ENCODE measurements at places on chromosomes 3 and 15.

DNA sequence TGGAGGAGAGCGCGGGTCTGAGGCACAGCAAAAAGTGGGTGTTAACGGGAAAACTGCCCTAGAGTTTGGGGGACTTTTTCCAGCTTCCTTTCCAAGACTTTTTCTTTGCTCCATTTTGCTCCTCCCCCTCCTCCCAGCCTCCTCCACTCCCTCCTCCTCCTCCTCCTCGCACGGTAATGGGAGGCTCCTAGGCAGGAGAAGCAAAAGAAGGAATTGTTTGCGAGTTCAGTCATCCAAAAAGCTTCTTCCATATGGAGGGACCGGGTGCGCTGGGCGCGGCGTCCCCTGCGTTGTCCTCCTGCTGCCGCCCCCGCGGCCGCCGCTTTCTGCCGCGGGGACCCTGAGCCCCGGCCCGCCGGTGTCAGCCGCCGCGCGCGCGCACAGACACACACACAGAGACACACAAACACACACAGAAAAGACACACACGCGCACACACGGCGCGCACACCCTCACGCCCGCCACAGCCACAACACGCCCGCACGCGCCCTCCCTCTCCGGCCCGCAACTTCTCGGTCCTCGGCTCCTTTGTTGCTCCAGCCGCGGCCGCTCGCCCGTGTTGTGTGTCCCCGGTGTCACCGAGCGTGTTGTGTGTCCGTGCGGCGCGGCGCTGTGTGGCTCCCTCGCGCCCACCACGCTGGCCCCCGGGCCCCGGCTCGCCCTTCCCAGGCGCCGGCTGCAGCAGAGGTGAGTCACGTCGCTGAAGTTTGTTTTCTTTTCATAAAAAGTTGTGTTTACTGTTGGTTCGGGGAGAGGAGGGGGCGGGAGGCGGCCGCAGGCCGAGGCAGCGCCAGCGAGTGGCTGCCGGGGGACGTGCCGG is at the start of gene BOC:
Gene BOC, plus strand, starts transcription at position 228 of the 820 bp plus-strand sequence. CDS start 38,246 bp downstream, outside the sequence.
- DNase-seq: no peak

GRCh38 chr15:57216288-57216687 is 160.0 kb upstream of the CGNL1 start:
- no peak for DNase-seq

DNA sequence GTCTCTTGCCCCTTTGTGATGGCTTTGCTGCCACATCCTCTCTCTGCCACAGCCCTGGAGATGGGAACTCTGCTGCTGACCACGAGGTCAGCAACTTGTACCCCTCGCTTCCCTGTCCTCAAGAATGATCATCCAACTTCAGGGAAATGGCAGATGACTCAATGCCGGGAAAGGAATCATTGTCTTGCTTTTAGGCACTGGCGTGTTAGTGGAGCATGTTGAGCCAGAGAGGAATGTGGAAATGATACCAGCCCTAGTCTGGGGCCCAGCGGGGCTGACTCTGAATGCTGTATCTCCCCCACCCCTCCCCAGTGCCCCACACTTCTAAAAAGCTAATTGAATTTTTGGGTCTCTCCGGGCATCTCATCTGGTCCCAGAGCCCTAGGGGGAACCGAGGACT is 184.9 kb upstream of the BHLHE40 start:
- DNase-seq: no peak

DNA sequence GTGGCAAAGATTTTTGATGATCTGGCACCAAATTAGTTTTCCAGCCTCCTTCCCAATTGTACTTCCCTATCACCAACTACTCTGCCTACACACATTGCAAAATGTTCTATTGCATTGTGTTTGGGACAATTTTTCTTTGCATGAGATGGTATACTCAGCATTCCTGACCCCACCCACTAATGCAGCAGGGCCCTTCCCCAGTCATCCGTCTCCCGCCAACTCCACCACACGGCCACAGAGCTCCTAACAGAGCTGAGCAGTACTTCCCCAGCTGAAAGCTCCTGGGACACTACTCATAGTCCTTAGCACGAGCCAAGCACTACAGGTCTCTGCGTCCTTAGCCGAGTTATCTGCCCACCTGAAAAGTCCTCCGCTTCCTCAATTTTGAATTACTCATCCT is 34.2 kb downstream of the TXNRD3 start:
- DNase-seq: no peak

GRCh38 chr3:181610973-181611265 is 100.8 kb upstream of the SOX2 start:
- no peak for DNase-seq
